Left lung (tissue), 14 donors: ENCODE measurements at places on chromosomes 4 and X. TPM values are rescaled to one million over a fixed set of nuclear protein-coding genes. Genes with fewer than 3 reads are reported as not detected.

- no peak for DNase-seq
Observed at GRCh38 chrX:120016068-120016441, 61.4 kb downstream of the RHOXF2B start.

DNA sequence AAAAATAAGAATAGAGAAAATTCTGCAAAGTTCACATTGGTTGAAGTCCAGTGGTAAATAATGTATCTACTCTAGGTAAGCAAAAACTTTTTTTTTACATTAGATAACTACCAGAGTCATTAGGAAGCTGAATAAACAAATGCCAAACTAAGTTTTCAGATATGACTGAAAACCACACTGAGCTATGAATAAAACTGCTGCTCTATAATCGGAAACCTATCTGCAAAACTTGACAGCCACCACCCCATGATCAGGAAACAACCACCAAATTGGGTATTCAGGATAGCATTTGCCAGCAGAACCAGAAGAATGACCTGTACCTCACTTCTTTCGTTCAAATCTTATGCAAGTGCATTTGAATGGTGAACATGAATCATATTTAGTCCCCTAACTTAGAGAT, 173.0 kb upstream of the TET2 start:
- no peak for DNase-seq

The COL4A5 gene
- 188 TPM for polyA plus RNA-seq

DNA sequence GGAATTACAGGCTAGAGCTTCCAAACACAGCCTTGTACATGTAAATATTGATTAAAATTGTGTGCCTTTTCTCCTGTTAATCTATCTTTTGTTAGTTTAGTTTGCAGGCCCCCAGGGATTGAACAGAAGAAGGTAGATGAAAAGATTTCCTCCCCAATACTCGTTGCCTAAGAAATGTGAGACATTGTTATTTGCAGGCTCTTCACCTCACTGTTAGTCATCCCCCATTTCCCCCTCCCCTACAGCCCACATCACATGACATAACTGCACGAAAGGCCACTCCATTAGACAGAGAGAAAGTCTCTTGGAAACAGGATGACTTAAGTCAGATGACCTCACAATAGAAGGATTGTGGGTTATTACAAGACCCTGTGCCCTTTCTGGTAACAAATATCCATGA, 13.3 kb upstream of the MID1 start:
- no peak for DNase-seq

- DNase-seq: no peak
Observed at GRCh38 chr4:150827226-150827625, 187.9 kb downstream of the LRBA start.

The PRSS12 gene
- 46.2 TPM for polyA plus RNA-seq

DNA sequence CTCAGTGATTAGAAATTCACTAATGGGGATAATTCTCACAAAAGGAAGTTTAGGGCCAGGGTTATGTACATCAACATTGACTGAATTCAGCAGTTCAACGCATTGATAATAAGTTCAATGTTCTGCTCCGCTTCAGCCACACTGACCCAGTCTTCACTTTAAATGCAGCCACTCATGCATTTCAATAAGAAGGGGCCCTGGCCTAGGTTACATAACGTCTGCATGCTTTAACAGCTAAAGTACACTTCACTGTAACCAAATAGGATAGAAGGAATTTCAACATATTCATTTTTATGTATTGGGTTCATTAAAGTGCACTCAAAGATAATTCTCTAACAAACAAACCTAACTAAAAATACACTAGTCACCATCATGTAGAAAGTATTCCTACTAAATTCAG, 12.8 kb upstream of the TSPAN7 start:
- DNase-seq: no peak

The TLR2 gene
- polyA plus RNA-seq: 29.6 TPM

GRCh38 chr4:173046818-173047217, 121.8 kb upstream of the GALNT7 start:
- no peak for DNase-seq

The HERC5 gene
- 4.6 TPM for polyA plus RNA-seq

GRCh38 chrX:105608745-105609144, 213.6 kb upstream of the NRK start:
- no peak for DNase-seq

- no peak for DNase-seq
Observed at GRCh38 chrX:20743046-20743445, 476.3 kb upstream of the RPS6KA3 start.

The BGN gene
- polyA plus RNA-seq: 196 TPM

- DNase-seq: no peak
Observed at GRCh38 chrX:96246436-96246835, 438.2 kb upstream of the DIAPH2 start.

The NR3C2 gene
- 13.1 TPM for polyA plus RNA-seq

DNA sequence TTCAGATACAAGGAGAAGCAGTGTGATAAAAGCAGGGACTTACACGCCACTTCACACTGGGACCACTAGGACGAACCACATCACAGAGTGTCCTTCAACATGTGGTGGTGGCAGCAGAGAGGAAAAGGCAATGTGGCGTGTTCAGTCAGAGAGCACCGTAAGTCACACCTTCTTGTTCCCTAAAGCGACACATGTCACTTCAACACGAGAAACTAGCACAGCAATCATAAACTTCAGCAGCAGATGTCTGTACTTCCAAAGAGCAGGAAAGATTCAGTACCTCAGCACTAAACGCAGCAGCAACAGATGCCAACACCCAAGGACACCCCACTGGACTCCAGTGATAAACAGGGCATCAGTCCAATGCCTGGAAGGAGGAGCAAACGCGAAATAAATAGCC, 96.7 kb downstream of the AREG start:
- no peak for DNase-seq

DNA sequence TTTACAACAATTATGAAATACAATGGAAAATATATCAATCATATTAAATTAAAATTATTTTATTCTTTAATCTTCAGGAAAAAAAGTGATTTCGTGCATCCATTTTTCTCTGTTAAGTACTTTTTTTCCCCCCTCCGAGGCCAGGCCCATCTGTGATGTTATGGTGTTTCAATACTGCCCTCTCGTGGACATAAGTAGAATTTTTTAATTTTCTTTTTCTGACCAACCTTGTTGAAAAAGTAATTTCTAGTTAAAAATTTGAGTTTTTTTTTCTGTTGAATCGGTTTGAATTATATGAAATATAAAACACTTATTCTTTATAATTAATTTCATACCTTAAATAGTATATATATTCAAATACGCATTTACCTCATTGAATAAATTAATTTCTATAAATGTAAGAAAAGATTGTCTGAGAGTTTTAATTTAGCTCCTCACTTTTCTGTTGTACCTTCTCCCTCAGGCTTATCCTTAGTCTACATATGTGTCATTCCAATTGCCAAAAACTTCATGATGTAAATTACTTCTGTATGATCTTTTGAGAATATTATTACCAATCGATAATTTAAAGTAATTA, 175.8 kb upstream of the TECRL start:
- peak; percentile 17 for DNase-seq

DNA sequence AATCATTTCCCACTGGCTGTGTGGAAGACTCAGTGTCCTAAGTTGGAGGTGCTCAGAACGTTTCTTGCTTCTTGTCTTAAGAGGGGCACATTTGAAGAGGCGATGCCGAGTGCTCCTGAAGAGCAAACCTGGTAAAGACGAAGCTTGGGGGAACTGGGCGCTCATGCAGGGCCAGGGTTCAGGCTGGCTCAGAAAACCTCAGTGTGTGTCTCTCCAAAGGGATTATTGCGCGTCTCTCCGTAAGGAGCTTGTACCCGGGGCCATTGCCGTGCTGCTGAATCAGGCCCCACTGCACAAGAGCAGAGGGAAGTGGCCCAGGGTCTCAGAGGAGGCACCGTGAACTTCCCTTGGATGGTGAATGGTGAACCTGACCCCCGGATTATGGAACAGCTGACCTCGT, 44.4 kb downstream of the PSAPL1 start:
- DNase-seq: no peak

GRCh38 chrX:112108145-112108544, 25.6 kb upstream of the TRPC5 start:
- DNase-seq: no peak

DNA sequence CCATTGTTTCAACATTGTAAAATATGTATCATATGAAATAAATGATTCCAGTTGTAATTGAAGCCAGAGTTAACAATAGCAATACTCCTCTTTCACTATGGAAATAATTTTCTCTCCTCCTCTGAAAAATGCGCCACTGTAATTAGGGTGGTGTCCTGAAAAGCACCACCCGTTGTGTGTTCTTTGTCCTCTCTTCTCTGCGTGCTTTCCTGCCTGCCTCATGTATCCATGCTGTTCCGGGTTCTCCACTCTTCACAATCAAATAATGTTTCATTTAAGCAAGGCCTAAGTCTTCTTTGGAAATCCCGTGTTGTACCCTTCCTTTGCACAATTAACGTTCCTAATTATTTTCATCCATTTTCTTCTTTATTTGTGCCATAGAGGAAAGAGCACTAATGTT, 293.3 kb downstream of the ADGRL3 start:
- DNase-seq: no peak

The UBA1 gene
- 233 TPM for polyA plus RNA-seq

DNA sequence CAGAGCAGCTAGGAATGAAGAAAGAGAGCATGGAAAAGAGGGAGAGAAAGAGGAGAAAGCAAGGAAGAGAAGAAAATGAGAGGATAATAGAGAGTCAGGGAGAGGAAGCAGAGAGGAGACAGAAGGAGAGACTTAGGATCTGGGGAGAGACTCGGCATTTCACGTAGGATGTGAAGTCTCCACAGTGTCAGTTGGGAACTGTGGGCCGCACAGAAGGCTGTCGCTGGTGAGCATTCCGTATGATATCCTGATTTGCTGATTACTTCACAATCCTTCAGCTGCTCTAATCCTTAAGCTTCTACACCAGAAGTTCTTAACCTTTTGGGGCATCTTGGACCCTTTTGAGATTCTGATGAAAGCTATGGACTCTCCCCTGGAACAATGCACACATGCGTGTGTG, 14.0 kb downstream of the NLGN3 start:
- DNase-seq: no peak

- DNase-seq: no peak
Observed at GRCh38 chrX:32084757-32085156, 1012.9 kb upstream of the FTHL17 start.

GRCh38 chr4:6692806-6693205, 872 bp upstream of the S100P start:
- no peak for DNase-seq

- DNase-seq: no peak
Observed at GRCh38 chr4:13985837-13986236, 358.3 kb upstream of the BOD1L1 start.

DNA sequence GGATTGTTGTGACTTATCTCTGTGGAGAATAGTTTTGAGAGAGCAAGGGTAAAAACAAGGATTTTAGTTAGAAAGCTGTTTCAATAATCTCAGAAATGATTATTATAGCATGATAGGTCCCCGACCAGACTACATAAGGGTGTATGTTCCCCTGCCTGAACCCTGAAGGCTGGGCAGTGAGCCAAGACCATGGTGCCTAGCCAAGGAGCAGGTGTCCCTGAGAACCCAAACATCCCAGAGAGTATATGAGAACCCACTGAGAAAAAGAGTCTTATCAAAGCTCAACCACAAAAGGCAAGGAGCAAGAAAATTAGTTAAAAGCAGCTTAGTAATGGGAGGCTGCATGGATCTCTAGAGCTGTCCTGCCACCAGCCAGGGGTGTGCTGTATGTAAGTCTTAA, 94.9 kb upstream of the UNC5C start:
- no peak for DNase-seq

The SPANXC gene
- polyA plus RNA-seq: not detected

DNA sequence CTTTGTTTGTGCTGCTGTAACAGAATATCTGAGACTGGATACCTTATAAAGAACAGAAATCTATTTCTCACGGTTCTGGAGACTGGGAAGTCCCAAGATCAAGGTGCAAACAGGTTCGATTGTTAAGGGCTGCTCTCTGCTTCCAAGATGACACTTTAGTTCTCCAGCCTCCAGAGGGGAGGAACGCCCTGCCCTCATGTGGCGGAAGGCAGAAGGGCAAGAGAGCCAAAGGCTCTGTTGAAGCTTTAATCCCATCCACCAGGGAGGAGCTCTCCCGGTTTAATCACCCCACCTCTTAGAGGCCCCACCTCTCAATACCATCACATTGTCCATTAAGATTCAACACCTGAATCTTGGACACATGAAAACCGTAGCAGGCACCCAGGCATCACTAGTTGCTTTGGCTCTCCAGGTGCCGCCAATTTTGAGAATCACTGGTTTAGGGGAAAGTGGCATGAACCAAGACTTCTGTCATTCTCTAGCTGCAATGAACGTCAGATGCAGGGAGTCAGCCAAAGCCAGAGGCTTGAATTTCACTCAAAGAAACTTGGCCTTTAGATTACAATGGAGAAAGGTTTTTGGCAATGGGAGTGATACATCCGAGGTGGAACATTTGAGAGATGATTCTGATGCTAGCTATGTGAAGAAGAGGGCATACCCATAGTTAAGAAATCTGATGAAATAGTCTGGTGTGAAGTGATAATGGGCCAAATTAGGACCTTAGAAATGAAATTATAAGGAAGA, 15.7 kb downstream of the FHL1 start:
- DNase-seq: no peak

DNA sequence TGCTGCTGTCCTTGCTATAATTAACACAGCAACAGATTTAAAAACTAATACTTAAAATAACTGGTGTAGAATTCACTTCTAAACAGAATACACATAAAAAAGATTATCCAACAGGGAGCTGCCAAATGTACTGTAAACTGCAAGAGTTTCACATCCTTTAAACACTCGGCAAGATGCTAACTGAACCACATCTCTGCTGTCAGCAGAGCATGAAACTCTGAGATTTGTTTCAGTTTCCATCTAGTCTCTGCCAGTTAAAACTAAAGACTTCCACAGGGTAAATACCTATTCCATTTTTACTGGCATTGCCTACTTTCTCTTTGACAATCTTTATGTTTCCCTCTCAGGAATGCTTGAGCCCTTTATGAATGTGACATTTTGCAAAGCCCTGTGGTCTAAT, 127.7 kb downstream of the SLC7A11 start:
- DNase-seq: no peak

GRCh38 chrX:72050011-72050410, 81.7 kb downstream of the RTL5 start:
- no peak for DNase-seq

DNA sequence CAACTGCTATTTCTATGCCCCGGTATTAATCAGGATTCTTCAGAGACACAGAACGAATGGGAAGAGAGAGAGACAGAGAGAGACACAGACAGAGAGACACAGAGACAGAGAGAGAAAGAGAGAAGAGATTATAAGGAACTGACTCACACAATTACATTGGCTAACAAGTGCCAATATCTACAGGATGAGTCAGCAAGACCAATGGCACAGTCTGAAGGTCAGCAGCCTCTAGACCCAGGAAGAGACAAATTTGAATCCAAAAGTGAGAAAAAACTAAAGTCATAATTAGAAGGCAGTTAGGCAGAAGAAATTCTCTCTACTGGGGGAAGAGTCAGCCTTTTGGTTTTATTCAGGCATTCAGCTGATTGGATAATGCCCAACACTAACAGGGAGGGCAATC, 187.3 kb downstream of the MAB21L2 start:
- no peak for DNase-seq
